Stimulated activated CD8-positive, alpha-beta memory T cell treated with anti-CD3 and anti-CD28 coated beads, Interleukin-7, amount 100 ng/mL, for 1 hour (primary cell): ENCODE measurements at places on chromosomes 16 and 17.

GRCh38 chr17:40912486-40913210, 24.8 kb downstream of the KRT23 start:
- DNase-seq = no peak

GRCh38 chr17:40251576-40251975, 32.5 kb downstream of the WIPF2 start:
- DNase-seq = no peak

DNA sequence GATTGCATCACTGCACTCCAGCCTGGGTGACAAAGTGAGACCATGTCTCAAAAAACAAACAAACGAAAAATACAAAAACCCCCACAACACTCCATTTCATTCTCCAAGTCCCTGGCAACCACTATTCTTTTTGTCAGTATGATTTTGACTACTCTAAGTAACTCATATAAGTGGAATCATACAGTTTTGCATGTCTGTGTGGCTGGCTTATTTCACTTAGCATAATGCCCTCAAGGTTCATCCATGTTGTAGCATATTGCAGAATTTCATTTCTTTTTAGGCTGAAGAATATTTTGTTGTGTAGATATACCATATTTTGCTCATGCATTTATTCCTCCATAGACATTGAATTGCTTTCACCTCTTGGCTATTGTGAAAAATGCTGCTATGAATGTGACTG, 81.7 kb upstream of the GAS7 start:
- DNase-seq = no peak

DNA sequence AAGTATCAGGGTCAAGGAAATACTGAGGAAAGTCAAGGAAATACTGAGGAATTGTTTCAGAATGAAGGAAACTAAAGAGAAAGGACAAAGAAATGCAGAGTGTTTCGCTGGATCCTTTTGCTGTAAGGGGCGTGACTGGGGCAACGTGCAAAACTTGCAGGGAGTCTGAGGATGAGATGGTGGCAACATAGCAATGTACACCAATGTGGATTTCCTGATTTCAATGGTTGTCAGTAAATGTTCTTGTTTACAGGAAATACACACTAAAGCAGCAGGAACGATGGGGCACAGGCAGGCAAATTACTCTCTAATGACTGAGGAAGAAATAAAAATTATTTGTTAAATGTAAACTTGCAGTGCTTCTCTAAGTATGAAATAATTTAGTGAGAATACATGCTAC, 34.4 kb downstream of the ZZEF1 start:
- DNase-seq = no peak

DNA sequence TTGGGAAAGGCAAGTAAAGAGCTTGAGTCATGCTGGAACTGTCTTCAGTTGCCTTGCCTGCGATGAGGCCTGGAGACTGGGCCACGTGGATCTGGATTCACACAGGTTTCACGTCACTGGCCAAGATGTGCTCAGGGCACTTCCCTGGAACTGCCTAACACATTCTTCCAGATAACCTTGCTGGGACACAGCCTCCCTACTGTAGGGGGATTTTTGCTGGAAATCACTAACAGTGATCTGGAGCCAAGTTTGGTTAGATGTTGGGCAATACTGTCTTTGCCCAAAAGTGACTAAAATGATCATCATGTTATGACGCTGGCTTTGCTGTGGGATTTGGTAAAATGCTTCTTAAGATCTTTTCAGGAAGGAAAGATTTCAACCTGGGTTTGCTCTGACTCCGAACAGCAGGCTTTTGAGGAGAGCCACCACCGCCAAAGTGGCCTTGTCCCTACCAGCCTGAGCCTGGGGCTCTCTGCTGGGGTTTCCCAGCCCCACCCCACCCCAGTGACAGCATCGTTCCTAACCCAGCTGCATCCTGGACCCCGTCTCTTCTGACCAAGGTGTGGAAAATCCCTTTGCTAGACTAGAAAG, 14.7 kb downstream of the C1QTNF1 start:
- DNase-seq = no peak

DNA sequence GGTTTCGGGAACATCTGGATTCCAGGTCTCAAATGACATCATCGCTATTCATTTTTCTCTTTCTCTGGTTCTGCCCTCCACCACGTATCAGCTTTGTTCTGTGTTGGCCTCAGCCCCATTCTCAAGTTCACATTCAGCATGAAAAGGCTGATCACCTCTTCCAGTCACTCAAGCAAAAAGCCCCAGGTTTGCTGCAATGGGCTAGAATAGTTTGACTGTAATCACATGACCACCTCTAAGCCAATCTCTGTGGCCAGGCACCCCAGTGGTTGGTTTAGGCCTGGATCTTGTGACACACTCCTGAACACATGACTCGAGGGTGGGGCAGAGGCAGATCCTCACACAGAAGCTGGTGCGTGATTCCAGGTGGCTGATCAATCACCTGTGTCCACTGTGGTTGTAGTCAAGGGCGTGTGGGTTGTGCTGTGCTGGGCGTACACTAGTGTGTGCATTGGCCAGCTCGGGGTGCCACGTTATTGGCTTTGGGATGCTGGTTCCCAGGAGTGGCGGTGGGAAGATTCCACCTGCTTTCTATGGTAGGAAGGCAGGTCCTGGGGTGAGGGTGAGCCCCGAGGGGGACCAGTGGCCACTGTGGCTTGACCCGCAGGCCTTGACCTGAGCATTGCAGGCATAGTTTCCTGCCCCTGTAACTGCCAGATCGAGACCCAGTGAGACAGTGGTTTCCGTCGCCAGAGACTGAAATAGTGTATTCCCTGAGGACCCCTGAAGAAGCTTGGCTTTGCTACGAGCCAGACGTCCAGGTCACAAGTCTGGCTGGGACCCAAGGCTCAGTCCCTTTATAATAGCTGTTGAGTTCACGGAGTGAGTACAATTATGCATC, 12.0 kb downstream of the EEF2K start:
- DNase-seq = no peak

DNA sequence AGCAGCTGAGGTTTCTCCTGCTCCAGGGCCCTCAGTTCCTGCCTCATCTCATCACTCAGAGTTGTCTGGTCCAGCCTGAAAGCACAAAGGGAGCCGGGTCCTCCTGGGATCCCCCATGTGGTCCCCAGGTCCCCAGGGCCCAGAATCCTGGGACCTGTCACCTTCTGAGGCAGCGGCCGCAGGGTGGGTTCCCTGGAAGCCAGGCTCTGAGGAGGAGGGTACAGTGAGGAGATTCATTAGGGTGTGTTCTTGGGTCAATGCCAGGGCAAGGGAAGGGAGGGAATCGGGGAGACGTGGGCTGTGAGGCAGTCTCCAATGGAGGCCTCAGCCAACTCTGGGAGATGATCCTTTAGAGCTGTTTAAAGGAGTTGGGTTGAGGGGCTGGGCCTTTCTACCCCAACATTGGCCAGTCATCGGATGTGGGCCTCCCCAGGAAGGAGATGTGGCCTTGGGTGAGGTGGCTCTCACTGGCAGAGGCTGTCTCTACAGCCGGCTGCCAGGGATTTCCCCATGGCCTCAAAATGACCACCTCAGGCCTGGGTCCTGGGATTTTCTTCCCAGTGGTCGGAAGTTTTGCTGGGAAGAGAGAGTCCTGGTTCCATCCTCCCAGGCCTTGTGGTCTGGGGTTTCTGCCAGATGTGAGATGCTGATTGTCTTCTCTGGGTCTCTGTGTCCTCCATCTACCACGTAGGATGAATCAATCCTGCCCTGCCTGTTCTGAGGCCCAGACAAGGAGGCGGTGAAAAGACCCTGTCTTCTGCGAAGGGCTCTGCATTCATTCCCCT, 47.3 kb downstream of the NLRP1 start:
- no peak for DNase-seq

- DNase-seq = no peak
These were observed 111.2 kb upstream of the ASIC2 start for GRCh38 chr17:33404070-33404819.

DNA sequence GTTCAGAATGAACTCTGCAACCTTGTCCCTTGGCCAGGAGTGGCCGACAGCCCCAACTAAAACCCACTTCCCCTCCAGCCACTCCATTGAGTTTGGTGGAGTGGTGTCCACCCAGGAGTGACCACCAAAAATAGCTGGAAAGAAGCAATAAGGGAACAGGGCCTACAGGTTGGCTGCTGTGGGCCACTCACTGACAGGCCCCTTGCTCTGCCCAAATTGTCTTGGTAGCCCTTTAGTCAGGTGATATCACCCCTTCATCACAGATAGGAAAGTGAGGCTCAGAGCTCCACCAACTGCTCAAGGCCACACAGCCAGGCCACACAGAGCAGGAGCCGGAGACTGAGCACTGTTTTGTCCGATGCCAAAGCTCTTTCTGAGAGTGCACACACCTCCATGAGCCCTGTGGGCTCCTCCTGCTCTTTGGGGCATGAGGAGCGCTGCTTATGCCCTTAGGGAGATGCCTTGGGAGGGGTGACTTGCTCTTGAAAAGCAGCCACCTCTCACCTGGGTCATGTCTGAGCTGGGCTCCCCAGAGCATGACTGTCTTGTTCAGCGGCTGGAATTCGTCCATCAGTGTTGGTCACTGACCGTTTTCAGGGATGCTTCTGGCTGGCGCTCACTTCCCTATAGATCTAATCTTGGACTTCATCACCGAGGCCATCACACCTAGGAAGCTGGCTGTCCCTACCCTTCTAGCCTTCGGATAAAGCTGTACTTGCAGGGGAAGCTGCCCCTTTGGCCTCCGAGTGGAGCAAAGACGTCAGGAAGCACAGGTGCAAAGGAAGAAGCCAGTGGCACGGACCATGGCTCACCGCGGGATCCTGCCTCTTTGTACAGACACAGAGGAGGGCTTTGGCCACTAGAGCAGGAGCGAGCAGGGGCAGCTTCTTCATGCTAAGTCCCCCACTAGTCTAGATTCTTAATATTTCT, 186.0 kb upstream of the ZNF469 start:
- no peak for DNase-seq

DNA sequence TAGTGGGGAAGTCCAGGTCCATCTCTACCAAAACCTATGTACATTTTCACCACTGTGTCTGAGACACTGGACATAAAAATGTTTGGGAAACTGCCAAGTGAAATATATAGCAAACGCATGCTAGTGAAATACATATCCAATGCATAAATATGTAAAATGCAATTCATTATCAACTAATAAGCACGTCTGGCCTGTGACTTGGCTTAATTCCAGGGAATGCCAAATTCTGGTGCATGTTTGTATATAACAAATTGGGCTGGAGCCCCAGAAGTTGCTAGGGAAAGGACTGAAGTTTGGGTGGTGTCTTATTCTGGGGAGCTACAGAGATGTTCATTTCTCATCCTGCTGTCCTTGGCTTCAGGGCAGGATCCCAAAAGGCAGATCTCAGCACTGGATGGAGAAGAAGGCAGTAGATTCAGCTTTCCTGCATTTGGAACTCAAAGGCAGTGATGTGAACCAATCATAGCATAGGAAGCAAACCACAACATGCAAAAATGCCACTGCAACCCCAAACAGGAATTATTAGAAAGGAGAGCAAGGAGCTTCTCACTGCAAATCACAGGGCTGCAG, 184.3 kb downstream of the HS3ST3A1 start:
- DNase-seq = no peak

DNA sequence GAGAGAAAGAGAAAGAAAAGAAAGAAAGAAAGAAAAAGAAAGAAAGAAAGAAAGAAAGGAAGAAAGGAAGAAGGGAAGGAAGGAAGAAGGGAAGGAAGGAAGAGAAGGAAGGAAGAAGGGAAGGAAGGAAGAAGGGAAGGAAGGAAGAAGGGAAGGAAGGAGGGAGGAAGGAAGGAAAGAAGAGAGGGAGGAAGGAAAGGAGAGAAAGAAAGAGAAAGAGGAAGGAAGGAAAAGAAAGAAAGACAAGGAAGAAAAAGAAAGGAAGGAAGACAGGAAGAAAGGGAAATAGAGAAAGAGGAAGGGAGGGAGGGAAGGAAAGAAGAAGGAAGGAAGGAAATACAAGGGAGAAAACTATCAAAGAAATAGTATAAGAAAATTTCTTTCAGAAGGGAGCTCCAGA, 7.2 kb upstream of the KRTAP4-7 start:
- no peak for DNase-seq

GRCh38 chr16:65487231-65487630, 365.4 kb upstream of the CDH11 start:
- DNase-seq = no peak

DNA sequence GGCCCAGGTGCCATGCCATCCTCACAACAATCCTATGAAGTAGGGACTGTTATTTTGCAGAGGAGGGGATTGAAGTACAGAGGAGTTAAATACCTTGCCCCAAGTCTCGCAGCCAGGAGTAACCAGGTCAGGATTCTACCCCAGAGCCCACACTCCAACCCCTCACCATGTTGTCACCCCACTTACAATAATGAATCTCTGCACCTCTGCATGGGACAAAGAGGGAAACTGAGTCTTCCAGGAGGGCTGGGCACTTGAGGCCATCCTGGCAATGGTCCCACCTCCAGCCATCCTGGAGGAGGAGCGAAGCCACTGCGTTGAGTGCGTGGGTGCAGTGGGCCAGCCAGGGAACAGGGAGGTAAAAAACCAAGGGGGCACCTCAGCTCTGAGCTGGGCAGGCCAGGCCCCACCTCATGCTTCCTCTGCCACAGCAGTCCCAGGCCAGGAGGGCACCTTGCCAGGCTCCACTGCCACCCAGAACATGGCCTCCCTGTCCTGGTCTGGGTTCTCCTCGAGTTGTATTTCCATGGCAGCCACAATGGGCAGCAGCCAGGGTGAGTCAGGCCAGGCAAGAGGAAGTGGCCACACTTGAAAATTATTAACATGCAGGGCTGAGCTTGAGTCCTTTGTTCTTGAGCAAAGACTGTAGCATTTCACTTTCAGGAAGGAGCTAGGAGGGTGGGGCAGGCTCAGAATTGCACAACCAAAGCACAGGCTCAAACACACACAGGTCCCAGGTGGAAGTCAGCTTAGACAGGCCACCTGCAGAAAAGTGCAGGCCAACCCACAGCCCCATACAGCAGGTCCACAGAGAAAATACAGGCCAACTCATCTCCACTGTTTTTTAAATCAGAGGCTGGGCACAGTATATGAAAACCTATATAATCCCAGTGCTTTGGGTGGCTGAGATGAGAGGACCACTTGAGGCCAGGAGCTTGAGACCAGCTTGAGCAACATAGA, 52.1 kb downstream of the CUEDC1 start:
- DNase-seq = no peak

- no peak for DNase-seq
These were observed 134.5 kb downstream of the MRTFB start for GRCh38 chr16:14205666-14206065.

DNA sequence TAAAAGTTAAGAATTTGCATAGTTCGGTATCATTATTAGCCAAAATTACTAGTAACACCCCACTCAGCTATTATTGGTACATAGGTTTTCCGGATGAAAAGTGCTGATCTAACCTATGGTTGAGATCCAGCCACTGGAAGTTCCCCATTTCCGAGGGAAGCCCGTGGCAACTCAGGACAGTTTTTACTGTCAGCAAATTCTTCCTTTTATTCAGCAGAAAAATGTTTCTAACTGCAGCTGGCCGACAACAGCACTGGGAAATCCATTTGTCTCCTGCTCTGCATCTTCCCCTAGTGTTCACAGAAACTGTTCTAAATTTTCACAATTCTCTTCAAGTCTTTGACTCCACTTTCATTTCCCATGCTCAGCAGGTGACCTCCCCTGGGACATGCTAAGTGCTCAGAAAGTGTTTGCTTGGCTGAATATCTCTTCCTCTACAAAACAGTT, 15.5 kb upstream of the MMD start:
- no peak for DNase-seq

DNA sequence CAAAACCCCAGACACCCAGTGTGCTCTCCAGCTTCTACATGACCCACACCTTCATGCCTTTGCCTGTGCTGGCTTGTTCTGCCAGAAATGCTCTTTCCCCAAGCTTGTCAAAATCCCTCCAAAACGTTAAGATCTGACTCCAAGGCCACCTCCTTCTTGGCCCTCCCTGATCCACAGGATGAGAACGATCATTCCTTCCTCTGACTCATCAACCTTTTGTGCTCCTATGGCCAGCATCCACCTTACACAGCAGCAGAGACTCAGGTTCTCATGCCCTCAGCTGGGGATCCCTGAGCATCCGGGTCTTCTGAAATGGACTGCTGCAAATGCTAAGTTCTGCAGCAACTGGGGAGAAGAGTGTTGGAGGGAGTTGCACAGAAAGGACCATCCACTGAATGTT, 2.9 kb downstream of the ZBTB4 start:
- no peak for DNase-seq
